Activated CD4-positive, alpha-beta T cell treated with anti-CD3 and anti-CD28 coated beads, Interleukin-2, amount 50 U/mL, for 4 hours (primary cell): ENCODE measurements at places on chromosomes 4 and X.

- no peak for DNase-seq
Measured at GRCh38 chr4:4474476-4474875, 67.4 kb downstream of the STX18 start.

- DNase-seq = no peak
Measured at GRCh38 chrX:132426695-132427281, 62.0 kb downstream of the MBNL3 start.

DNA sequence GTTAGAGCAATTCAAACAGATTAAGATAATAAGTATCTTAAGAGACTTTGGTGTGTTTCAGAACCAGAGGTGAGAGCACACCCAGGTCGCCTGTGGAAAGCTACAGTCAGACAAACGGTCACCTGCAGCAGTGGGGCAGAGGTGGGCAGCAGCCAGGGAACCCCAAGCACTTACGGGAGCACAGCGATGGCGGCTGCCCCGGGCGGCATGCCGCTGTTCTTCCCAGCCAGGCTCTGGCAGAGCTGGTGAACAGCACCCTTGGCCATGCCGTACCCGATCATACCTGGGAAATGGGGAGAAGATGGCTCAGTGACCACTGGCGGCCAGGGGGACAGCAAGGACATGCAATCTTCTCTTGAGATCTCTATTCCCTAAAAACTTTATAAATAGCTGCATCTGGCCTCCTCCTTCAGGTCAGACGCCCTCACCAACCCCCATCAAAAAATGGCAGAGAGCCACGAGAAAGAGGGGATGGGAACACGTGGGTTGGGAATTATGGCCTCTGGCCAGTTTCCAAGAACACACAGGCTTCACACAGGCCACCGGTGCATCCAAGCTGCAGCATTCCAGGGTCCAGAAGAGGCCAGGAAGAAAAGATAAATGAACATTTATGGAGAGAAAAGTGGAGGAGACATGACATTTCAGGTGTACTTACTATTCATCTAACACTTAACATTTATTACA is 19.7 kb downstream of the QDPR start:
- DNase-seq = no peak

- DNase-seq = no peak
Measured at GRCh38 chrX:114500622-114501021, 83.3 kb upstream of the HTR2C start.

DNA sequence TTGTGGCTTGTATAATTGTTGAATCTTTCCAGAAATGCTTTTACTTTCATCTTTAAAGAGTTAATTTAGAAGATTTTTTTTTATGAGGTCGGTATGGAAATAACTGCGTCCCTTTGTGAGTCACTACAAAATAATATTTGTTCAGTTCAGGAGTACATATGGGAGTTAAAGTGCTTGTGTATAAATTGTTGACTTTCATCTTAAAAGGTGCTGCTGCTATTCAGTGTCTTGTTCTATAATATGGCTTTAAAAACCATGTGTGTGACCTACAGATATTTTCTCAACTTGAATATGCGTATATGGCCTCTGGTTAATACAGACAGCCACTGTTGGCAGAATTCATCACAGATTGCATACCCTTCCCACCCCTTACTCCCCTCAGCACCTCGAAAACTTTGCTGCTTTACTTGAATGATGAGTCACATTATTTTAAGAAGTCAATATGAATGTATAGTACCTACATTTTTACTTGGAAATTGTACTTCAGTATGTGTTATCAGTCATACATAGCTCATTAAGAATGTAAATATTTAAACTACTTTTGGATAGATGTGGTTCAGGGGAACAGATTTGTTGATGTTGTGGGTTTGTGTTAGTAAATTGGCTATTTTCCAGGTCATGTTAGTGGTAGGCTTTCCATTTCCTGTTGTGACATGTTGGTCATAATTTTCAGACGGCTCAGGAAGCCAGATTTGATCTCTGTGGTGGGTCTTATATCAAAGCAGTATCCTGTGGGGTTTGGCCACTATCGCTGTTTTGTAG is 1.5 kb downstream of the CLCN3 start:
- peak; percentile 9 for DNase-seq

GRCh38 chrX:150692296-150692695 is 900 bp upstream of the MTMR1 start:
- DNase-seq = peak; percentile 28
